T-helper 17 cell (primary cell): ENCODE measurements at places on chromosomes 12 and 14.

- no peak for DNase-seq
Observed at GRCh38 chr12:53805791-53806190, 54.0 kb upstream of the CISTR start.

DNA sequence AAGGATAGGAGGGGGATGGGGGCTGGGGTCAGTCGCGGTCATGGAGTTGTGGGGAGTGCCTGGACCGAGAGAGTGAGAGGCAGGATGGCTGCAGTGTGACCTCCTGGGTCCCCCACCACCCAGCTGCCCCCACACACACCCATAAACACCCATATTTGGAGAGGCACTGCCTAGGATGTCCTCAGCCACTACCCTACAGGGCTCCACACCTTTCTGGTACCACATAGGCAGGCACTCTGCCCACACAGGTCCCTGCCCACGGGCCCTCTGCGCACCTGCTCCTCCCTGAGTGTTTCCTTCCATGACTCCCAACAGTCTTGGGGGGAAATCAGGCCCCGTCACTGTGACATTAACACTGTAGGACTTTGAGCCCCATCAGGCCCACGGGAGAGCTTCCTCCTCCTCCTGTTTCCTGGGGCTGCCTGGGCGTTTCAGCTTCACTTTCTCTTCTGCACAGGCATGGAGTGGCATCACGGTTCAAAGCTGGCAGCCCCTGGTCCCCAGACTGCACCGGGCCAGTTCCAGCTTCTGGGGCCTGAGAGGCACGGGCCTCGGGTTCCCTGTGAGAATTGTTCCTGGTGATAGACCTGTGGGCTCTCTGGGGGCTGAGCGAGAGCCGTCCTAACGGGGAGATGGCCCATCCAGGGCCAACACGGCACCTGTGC lies 207.0 kb upstream of the C14orf180 start:
- no peak for DNase-seq

DNA sequence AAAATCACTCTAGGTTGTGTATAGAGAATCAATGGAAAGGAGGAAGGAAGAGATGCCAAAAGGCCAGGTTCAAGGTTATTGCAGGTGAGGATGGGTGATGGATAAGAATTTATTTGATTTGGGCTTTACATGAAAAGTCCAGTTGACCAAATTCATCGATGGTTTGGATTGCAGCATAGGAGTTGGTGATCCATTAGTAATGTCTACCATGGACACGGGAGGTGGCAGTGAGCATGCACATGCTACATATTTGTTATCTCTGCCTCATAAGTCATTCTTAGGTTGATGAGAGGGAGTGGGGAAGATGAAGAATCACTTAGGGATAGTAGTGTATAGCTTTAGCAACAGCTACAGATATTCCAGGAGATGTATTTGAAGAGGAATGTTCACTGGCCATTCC lies 211.4 kb downstream of the PHETA1 start:
- no peak for DNase-seq

DNA sequence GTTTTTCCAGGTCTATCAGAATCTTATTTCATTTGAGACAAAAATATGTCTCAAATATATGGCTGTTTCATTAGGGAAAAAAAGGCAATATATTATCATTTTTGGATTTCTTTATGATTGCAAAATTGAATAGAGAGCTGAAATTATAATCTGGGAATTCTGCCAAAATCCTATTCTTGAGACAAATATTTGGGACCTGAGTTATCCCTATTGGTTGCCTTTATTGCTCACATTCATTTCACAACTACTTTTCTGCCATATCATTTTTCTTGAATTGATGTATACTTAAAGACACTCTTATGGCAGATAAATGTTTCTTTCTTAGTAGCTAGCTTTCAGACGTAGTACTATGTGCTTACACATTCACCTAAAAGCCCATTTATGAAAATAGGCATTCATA lies 241.6 kb upstream of the NOVA1 start:
- DNase-seq, result no peak

DNA sequence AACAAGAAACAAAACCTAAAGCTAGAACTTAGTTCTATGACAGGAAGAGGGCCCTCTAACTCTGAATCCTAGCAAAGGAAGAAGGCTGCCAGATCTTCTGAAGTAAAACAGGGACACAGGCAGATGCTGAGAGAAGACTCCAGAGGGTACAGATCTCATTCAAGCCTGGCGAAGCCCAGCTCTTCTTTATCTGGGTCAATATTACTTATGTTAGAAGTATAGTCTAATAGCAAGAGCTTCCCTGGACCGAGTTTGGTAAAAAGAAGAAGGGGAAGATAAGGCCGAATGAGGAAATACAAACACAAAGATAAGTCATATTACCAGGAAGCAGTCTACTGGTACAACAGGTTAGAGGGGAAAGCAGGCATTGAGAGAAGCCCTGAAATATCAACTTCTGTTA lies 79.9 kb upstream of the CCDC91 start:
- no peak for DNase-seq

DNA sequence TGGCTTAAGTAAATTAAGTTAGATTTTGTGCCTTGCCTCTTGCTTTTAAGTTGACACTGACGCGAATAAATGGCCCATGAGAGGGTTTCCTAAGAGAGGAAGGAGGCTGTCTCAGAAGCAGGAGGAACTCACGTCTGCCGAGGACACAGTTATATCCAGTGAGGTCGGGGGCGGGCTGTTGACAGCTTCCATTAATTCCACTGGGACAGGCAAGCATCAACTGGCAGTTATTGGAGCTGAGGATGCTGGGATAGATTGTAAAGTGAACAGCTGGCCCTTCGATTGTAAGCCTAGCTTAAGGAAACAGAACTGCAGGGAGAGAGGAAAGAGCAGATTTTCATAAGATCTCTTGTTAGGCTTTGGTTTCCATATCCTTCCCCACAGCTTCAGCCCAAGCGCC lies 399.2 kb downstream of the IPO8 start:
- no peak for DNase-seq

- no peak for DNase-seq
Observed at GRCh38 chr14:106051796-106052195, 525.4 kb downstream of the TMEM121 start.

GRCh38 chr14:91350483-91350812 lies 67.2 kb downstream of the CCDC88C start:
- DNase-seq, result no peak

DNA sequence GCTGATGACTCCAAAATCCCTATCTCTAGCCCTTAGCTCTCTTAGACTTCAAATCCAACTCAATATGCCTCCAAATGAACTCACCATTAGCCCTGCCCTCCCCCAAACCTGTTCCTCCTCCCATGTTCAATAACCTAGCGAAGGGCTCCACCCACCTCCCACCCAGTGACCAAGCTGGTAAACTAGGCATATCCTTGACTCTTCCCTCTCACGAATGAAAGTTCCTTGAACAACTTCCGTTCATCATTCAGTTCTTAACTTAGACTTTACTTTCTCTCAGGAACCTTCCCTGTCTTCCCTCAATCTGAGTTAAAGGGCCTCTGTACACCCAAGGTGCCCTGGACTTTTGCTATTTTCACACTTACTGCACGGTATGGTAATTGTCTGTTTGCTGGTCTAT lies 1.9 kb upstream of the KLHDC1 start:
- DNase-seq, result no peak

DNA sequence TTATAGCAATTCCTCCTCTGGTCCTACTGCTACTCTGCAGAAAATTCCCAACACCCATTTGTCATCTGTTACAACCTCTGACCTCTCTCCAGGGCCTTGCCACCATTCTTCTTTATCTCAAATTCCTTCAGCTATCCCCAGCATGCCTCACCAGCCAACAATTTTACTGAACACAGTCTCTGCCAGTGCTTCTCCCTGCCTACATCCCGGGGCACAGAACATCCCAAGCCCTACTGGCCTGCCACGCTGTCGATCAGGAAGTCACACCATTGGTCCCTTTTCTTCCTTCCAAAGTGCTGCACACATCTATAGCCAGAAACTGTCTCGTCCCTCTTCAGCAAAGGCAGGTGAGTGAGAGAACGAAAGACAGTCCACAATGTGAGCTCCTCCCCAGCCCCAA lies 122.1 kb downstream of the TTLL5 start:
- DNase-seq, result no peak

- DNase-seq, result peak; percentile 19
Observed at GRCh38 chr12:94282675-94283074, 134.3 kb downstream of the PLXNC1 start.

DNA sequence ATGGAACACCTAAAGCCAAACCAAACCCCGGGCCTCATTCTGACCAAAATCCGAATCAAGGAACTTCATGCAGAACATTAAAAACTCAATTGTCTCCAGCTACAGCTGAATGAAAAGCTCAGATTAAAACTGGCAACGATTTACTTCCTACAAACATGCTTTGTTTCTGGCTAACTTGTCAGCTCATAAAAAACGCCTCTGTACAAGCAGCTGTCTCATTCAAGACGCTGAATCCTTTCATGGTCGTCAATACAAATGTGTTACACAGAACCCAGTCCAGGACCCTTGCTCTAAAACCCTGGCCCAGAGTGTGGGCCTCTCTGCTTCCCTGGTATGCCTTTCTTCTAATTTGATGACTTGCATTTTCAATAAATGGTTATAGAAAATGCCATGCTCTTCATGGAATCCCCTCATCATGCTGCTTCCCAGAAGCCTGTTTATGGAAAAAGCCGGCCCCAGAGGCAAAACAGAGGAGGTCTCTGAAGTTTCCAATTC lies 183.1 kb downstream of the PHLDA1 start:
- no peak for DNase-seq

GRCh38 chr12:32754111-32754510 lies 1.6 kb downstream of the YARS2 start:
- DNase-seq, result no peak

DNA sequence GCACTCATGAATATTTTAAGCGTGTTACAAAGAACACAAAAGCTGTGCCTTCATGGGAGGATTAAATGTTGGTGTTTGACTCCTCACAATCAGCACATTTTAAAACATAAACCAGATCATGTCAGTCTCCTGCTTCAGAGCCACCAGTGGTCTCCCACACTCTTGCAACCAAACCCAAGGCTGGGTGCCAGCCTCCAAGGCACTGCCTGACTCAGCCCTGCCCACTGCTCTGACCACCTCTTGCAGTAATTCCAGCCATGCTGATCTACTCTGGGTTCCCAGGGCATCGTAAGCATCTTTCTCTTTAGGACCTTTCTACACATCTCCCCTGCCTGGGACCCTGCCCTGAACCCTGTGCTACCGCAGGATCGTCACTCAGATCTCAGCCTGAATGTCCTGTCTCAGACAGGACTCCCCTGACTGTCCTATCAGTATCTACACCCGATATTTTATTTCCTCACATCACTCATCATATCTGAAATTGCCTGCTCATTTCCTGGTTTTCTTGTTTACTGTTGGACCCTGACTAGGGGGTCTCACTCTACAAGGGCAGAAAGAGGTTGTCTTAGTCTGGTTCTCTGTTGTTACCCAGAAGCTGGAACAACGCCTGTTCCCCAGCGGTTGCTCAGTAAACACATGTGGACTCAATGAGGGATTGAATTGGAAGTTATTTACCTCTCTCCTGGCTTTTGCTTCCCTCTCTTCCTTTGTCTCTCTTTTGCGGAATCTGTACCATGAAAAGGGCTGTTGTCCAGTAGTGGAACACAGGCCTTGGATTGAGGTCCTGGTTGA lies 449.8 kb downstream of the RAD51B start:
- no peak for DNase-seq

GRCh38 chr14:79680087-79680486 lies 531.2 kb downstream of the DIO2 start:
- DNase-seq, result no peak

DNA sequence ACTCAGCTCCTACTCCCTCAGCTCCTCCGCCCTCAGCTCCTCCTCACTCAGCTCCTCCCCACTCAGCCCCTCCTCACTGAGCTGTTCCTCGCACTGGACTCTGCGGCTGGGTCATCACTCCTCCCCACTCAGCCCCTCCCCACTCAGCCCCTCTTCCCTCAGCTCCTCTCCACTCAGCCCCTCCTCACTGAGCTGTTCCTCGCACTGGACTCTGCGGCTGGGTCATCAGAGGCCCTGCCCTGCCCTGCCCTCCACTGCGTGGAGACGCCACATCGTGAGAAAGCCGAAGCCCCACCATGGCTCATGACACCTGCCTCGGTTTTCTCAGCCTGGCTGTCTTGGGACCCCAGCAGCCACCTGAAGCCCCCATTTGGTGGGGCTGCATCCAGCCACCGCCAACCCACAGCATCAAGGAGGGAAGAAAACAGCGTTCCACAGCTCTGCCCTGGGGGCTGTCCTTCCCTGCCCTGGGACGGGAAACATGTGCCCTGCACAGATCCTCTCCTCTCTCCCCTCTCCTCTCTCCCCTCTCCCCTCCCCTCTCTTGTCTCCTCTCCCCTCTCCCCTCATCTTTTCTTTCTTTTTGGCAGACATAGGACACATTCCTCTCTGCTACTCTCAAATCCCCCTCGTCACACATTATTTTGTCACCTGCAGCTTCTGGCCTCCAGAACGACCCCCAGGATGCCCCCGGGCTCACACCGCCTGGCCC lies 17.7 kb downstream of the NOC4L start:
- no peak for DNase-seq

- DNase-seq, result no peak
Observed at GRCh38 chr14:99350751-99351150, 78.8 kb upstream of the BCL11B start.

DNA sequence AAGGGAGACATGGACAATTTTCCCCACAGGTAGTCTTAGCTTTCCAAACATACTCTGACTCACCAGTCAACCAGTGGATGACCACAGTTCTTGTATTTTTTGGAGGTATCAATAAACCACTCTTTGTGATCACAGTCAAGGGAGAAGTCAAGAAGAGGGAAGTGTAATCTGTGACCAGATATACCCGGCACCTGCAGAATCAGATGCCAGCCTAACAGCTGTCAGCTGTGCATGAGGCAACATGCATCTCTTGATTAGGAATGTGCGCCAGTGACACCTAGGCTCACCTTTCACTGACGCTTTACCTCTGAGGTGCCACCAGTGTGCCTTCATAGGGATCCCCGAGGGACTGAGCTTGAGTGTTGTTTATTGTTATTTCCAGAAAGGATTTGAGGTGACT lies 20.0 kb downstream of the PROX2 start:
- no peak for DNase-seq

DNA sequence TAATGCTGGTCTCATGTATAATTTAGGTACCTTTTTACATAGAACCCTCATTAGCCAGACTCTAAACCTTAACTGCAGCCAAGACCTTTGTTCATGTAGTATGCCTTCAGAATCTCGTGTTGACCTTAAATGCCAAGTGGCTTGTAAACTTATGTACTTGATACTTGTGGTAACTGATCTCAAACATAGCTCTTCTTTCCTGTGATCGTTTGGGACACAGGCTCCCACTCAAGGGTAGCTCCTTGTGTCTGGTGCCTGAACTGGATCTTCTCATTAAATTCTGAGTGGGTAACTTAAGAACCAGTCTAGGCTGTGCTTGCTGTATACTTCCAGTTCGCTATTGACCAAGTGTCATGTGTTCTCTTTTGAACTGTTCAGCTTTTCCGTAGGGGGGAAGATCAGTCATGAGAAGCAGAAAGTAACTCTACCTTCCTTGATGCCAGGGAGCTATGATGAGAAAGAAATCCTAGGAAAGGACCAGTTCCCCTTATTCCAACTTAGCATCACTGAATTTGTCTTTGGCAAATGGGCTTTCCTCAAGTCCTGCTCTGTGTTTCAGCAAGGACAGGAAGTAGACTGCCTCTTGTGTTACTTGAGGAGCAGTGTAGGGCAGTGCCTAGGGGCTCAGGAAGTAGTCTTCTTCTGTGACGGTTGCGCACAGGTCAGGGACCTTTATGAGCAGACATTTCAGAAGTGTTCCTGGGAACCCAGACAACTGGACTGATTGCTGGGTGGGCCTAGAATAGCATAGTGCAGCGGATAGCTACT lies 2.5 kb downstream of the LGALS3 start:
- no peak for DNase-seq
